ENCODE measurements at places on chromosomes 1 and 21.

- DNase-seq: no peak
These were observed 89.5 kb downstream of the OLFM3 start for GRCh38 chr1:101907264-101907663.

- DNase-seq: no peak
These were observed 40.2 kb upstream of the MPZL1 start for GRCh38 chr1:167681451-167682098.

DNA sequence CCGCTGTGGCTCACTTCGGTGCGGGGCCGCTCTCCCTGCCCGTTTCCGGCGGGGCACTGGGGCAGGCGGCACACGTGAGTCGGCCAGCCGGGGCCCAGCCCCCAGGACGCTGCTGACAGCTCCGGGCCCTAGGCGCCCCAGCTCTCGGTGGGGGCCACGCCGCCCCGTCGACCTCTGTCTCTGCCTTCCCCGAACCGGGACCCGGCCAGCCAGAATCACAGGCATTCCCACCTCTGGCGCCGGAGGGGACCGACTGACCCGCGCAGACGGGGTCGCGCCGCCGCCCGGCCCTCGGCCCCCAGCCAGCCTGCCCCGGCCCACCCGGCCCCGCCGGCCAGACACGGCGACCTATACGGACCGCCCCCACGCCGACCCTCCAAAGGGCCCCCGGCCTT, 755 bp downstream of the SCMH1 start:
- DNase-seq: peak; percentile 63

DNA sequence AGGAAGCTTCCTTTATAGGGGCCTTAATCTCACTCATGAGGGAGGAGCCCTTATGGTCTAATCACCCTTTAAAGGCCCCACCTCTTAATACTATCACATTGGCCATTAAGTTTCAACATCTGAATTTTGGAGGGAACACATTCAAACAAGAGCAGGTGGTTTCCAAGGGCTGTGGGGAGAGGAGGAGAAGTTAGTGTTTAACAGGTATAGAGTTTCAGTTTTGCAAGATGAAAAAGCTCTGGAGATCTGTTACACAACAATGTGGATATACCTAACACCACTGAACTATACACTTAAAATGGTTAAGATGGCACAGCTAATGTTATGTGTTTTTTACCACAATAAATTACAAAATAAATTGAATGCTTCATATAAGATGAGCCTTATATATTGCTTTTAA, 113.4 kb upstream of the DNAH14 start:
- DNase-seq: no peak

DNA sequence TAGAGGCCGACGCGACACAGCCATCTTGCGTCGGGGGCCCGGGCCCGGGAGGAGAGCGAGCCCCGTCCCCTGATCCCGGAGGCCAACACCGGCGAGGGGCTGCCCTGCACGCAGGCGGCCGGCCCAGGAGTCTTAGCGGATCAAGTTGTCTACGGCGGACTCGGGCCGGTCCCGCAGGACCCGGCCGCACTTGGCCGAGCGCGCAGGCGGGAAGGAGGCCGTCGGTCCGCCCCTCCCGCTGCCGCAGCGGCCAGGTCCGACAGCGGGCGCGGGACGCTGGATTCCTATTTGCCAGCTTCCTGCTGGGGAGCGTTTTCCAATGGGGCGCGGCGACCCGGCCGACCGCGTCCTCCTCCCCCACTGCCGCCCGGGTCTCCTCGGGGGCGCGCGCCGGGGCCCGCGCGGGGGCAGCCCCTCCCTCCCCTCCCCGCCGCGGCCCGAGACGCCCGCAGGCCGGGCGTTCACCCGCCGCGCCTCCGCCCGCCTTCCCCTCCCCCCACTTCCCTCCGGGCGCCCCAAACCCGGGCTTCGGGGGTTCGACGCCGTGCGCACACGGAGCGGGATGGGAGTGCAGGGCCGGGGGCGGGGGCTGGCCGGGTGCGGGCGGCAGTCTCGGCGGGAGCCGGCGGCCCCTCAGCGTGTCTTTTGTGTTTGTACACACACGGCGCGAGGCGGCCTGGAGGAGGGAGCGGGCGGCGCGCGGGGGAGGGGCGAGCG, 517 bp upstream of the H3-3A start:
- peak; percentile 84 for DNase-seq

DNA sequence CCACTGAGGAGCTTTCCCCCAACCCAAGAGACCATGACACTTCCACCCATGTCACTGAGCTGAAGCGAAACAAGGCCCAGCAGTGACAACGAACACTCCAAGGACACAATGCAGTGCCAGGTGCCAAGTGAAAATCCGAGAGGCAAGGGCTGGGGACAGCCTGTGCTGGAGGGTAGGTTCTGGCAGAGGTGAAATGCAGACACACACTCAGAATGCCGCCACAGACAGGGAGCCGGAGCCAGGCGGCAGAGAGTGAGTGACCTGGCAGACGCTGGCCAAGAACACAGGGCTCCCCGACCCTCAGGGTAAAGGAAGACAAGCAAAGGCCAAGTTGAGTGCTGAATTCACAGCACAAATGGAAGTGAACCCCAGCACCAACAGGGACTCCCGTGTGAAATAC, 78.9 kb downstream of the CD46 start:
- DNase-seq: no peak

DNA sequence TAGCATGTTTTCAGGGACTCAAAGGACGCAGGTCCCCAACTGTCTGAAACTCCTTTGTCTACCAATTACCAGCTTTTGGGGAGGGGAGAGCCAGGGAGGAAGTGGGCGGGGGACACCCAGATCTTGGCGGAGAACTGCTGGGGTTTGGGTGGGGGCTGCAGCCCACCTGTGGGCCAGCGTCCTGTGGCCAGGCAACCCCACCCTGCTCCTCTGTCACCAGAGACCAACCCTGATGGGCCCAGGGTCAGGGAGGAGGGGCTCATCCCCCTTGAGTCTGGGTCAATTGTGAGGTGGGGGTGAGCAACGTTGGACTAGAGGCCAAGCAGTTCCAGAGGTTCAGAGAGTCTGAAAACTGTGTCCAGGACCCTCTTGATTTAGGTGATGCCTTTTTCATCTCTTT, 96.1 kb upstream of the TARDBP start:
- no peak for DNase-seq

DNA sequence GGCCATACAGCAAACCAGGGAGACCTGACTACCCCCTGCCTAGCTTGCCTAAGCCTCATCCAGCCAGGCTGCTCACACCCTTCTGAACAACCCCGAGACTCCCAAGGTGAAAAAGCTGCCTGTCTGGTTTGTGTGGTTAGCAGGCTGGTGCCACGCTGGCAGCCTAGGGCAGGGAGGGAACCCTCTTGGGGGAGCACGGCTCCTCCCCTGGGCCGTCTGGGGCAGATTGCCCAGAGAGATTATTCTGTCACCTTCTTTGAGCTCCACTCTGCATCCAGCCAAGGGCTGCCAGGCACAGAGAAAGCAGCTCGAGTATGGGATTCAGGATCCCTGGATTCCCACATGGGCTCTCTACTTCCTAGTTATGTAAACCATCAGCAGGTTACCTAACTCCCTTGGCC, 27.5 kb upstream of the TCEA3 start:
- DNase-seq: peak; percentile 52

Measured in EL (cell line).